NB4 (cell line): ENCODE measurements at places on chromosomes 5 and 9.
A peak's percentile ranks its signal among the peaks of the same experiment; 100 is the strongest.

- DNase-seq: no peak
Measured at GRCh38 chr9:131995382-131995781, 84.3 kb downstream of the MED27 start.

DNA sequence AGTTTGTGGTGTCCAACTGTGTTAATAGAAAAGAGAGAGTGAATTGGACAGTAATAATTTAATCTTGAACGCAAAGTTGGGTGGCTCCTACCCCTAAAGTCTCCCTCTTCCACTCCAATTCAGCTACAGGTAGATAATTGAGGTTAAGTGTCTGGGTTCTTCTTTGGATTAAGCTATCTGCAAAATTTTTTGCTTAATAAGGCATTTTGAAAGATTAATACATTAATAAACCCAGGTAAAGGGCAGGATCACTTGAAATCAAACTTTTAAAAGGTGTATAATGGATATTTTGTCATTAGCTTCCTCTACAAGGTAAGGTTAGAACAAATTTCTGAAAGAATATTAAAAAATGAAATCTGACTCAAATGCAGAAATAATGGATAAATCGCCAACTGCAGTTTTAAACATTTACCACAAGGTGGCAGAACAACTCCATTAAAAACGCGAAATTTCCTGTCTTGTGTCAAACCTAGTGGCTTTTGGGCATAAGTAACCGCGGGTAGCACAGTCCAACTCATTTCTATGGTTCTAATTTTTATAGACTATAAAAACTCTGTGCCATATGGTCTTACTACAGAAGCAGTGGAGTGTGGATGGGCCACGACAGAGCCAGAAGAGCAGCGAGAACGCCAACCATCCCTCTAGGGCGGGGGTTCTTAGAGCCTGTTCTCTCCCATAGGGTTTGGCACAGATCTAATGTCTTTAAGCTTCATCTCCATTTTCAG is 276.5 kb downstream of the ARHGEF28 start:
- DNase-seq: peak; percentile 73

DNA sequence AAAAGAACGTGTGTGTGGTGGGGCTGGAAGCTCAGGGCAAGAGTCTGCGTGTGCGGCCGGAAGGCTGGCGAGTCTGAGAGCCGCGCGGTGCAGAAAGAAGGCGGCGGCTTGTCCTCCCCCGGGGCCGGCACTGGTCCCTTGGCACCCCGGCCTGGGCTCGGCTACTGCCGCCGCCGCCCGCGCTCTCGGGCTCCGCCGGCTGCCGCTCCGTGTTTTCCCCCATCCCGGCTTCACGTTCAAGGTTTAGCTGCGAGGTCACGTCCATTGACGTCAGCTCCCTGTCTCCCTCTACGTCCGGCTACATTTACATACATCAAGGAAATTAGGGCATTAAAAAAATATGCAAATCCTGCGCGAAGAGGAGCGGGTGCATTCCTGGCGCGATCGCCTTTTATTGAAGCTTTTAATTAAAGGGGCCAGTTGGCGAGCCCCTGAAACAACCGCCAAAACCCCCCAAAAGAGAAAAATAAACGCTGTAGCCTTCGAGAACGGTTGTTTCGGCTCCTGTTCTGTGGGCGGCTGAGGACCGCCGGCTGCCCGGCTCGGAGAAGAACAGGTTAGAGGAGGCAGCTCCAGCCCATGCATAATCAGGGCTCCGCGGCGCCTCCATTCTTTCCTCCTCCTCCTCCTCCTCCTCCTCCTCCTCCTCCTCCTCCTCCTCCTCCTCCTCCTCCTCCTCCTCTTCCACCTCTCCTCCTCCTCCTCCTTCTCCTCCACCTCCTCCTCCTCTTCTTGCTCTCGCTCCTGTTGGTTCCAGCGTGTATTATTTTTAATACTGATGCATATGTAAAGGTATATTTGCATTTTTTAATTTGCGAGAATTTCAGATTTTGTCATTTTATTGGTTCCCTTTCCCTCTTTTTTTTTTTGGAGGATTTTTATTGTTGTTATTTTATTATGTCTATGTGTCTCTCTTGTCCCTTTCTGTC is 207.0 kb downstream of the MEF2C start:
- peak; percentile 93 for DNase-seq

DNA sequence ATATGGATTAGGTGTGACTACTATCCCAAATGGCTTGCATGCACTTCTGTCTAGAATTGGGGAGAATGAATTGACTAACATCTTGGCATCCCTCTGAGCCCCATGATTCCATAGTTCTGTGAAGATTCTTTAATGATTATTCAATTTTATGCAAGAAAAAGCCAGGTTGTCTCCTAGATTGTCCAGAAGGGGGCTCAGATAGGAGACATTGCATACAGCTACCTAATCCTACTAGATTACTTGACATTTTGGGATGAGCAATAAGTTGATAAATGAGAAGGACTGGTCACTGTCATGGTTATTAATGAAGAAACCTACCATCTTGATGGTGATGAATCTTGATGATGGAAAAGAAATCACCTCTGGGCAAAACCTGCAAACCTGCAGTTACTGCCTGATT is 117.0 kb downstream of the CARTPT start:
- no peak for DNase-seq

- no peak for DNase-seq
Measured at GRCh38 chr5:155532621-155533311, 519.2 kb downstream of the KIF4B start.

GRCh38 chr5:1199649-1200494 is 1.5 kb upstream of the SLC6A19 start:
- DNase-seq: peak; percentile 37

GRCh38 chr5:117337064-117337749 is 762.6 kb upstream of the SEMA6A start:
- DNase-seq: no peak

- no peak for DNase-seq
Measured at GRCh38 chr5:140296289-140296688, 6.6 kb downstream of the PFDN1 start.

- no peak for DNase-seq
Measured at GRCh38 chr5:56986626-56986947, 34.7 kb upstream of the MIER3 start.

DNA sequence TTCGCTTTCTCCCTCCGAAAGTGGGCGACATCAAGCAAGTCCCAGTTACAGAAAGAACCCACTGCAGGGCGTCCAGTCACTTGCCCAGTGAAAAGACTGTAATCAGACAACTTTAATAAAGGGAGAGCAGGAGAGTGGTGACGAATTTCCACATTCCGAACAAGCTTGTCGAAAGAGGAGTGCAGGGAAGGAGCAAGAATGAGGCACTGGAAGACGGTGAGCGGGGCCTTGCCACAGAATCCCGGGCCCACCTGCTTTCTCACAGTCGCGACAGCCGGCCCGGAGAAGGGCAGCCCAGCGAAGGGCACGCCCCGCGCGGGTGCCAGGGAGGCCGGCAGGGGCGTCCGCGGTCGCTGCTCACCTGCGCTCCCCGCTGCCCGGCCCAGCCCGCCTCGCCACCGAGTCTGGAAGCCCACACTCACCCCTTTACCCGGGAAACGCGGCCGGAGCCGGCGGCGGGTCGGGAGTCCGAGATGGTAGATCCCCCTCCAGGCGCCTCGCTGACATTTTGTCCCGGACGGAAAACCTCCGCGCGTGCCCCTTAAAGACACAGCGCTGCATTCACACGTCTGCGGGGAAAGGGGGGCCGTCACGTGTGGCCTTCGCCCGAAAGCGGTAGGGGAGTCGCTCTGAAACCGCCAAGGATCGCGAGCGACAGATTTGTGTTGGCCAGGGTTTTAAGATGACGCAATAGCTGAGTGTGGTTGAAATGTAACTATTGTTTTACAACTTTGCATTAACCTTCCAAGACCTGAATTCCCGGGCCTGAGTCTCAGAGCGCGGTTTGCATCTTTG is at the start of gene ZBED3:
TSS of gene ZBED3 (minus strand) at position 597 of the 795 bp plus-strand sequence. CDS start 9,407 bp downstream, outside the sequence.
- DNase-seq: peak; percentile 79

GRCh38 chr5:107294211-107294550 is 376.6 kb downstream of the EFNA5 start:
- peak; percentile 33 for DNase-seq

GRCh38 chr9:98007251-98007928 is 24.2 kb downstream of the ANP32B start:
- DNase-seq: peak; percentile 54

DNA sequence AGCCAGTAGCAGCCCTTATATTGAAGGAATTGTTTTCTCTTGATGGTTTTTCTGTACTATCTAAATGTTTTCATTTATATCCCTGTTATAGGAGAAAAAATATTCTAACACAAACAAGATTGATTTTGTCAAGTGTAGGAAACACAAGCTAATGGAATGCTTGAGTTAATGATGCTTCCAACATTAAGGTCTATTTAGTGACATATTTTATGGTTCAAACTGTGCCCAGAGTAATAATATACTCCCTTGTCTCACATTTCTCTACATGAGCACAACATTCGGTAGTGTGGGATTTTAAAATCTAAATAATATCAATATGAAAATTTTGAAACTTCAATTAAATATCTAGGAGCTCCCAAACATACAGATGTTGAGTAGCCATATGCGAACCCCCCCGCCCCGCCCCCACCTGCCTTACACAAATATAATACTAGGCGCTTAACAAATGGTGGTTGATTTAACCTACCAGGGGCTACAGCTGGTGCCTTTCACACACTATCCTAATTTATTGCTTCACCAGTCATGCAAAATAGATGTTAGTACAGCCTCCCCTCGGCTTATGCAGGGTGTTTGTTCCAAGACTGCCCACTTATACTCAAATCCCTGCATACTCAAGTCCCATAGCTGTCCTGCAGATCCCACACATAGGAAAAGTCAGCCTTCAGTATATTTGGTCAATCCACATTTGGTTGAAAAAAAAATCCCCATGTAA is 124.1 kb upstream of the ACO1 start:
- DNase-seq: no peak

- peak; percentile 74 for DNase-seq
Measured at GRCh38 chr5:102755686-102756371, 724 bp downstream of the PAM start.

DNA sequence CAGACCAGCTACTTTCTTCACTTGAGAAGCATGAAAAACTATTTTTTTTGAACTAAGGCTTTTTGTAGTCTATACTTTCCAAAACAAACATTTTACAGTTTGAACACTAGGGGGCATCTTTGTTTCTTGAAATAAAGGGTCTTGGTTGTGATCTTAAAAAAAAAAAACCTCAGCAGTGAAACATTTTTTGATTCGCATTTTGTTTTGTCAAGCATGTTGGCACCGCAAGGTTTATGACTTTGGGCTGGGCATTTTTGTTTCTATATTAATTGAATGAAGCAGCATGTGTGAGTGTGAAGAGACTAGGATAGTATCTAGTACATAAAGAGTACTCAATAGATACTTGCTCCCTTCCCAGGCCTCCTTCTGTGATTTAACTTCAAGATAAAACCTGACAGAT is 31.6 kb upstream of the ACOT12 start:
- DNase-seq: peak; percentile 49

- no peak for DNase-seq
Measured at GRCh38 chr9:97293207-97293721, 14.2 kb upstream of the CCDC180 start.

DNA sequence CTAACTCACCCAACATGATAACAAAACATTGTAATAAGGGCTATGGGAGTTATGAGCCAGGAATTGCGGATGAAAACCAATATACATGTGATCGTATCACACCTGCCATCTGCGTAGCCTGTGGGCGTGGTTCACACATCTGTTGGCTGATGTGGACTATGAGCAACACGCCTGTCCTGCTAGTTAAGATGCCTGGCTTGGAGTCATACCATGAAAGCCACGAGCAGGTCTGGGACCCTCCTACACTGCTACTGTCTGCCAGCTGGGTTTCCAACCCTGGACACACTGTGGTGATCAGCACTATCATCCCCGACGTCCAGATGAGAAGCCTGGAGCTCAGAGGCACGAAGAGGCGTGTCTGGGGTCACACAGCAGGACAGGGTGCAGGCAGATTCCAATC is 40.2 kb downstream of the STK10 start:
- DNase-seq: no peak

DNA sequence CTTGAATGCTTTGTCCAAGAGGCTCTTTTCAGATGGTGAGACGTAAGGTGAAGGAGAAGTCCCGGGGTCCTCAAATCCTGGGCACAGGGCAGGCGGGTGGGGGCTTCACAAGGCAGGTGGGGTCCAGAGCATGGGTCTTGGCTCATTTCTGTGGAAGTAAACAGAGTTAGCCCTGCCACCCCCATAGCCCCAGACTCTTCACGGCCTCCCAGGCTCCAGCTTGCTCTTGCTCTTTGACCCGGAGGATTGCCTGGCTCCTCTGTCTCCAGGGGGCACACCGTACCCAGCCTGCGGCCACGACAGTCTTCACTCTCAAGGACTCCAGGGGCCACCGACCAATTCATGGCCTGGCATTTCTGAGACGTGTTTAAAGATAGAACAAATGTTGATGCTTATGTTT is 28.8 kb upstream of the POMT1 start:
- no peak for DNase-seq

- DNase-seq: no peak
Measured at GRCh38 chr9:6351737-6352136, 23.6 kb downstream of the TPD52L3 start.
